Right lung (tissue), 10 donors: ENCODE measurements at places on chromosomes 16 and 17. TPM values are rescaled to one million over a fixed set of nuclear protein-coding genes. Genes with fewer than 3 reads are reported as not detected.

GRCh38 chr17:32268734-32269288, 3.2 kb downstream of the RHBDL3 start:
- DNase-seq, result no peak

GRCh38 chr17:71315568-71315967, 805.3 kb upstream of the SOX9 start:
- DNase-seq, result no peak

CHAD gene
- polyA plus RNA-seq, result 4.8 TPM

GRCh38 chr16:3485821-3486505, 9.3 kb downstream of the C16orf90 start:
- DNase-seq, result no peak

DNA sequence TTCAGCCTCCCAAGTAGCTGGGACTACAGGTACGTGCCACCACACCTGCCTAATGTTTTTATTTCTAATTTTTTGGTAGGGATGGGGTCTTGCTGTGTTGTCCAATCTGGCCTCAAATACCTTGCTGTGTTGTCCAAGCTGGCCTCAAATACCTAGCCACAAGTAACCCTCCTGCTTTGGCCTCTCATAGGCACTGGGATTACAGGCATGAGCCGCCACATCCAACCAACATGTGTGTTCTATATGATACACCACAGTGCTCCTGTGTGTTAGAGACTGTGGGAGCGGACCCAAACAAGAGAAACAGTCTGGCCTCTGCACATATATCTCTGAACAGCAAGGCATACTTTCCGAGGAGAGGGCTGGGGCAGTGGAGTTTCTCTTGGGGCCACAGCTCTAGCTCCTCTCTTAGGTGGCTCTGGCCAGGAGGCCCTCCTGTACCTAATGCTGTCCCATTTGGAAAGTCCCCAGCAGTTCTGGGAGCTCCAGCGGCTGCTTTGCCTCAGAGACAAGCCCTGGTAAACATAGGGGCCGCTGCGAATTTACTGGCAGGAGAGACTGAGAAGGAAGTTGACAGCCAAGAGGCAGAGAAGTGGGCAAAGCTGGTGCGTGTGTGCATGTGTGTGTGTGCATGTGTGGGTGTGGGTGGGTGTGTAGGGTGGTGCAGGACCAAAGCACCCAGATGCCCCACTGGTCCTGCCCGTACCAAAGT, 95.0 kb downstream of the RAB11FIP4 start:
- peak; percentile 27 for DNase-seq

DNA sequence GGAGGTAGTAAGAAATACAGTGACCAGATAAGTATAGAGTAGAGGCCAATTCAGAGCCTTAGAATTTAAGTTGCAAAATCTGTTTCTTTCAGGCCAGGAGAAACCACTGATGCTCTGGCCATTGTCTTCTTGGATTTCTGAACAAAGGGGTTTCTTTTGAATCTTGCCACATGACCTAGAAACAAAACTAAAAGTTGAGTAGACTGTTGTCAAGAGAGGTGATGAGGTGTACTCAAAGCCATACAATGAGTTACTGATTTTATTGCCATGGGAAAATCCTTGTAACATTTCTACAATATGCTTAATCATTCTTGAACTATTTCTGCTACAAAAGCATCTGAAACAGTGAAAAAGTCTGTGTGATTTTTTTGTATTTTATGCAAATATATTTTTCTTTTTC, 881.3 kb downstream of the CDH11 start:
- no peak for DNase-seq

HS3ST3B1 gene
- polyA plus RNA-seq, result 1.8 TPM

HSD11B2 gene
- polyA plus RNA-seq, result 66.9 TPM

ZFP3 gene
- polyA plus RNA-seq, result 8.1 TPM

DNA sequence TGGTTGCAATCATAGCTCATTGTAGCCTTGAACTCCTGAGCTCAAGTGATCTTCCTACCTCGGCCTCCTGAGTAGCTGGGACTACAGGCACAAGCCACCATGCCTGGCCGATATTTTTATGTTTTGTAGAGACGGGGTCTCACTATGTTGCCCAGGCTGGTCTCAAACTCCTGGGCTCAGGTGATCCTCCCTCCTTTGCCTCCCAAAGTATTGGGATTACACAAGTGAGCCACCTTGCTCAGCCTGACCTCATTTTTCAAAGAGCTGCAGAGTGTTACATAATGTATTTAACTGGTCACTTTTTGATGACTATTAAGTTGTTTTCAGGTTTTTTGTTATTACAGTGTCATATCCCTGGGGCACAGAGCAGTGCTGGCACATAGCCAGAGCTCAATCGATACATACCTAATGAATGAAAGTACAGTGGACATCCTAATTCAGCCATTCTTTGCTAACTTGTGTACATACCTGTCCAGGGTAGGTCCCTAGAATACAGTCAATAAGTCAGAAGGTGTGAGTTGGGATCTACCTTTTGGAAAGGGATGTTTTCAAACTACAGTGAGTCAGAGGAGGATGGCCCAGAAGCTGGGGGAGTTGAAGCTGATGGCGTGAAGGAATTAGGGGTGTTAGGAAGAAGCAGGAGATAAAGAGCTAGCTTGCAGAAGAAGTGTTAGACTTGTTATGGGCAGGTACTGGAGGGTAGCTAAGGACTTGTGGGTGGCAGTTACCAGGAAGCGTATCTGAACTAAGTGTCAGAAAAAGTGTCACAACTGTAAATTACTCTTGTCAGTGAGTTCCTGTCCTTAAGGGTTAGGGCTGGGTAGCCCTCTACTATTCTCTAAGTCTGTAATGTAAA, 20.1 kb upstream of the CYLD start:
- no peak for DNase-seq

ZDHHC7 gene
- 68.4 TPM for polyA plus RNA-seq

DNA sequence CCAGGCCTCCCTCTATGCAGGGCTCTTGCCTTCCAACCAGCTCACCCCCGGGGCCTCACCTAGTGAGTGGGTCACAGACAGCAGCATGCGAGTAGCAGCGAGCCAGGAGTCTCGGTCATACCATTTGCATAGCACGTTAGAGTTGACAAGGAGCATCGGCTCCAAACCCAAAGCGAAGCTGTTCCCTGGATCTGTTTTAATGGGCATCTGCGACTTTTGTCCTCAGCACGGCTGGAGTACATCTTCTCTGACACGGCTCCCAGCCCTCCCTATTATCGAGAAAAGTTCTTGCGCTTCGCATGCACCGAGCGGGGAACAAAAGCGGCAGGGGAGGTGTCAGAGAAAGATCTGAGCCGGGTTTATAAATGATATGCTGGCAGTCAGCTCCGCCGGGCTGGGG, 253.3 kb downstream of the MAF start:
- DNase-seq, result no peak

GRCh38 chr16:68041783-68042182, 18.7 kb downstream of the DUS2 start:
- DNase-seq, result no peak

- DNase-seq, result no peak
Measured at GRCh38 chr16:9061358-9061813, 30.1 kb upstream of the HAPSTR1 start.

DNA sequence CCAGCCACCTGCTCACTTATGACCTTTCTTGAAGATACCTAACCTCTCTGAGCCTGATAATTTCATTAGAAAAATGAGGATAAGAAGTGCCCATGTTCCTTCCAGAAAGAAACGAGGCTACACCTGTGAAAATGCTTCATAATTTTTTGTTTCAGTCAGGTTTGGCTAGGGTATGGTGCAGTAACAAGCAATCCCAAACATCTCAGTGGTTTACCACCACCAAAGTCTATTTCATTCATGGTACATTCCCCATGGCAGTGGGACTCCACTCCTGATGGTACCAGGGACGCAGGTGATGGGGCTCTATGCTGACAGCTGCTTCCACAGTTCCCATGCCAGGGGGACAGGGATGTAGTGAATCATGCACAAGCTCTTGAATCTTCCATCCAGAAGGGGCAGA, 147.6 kb upstream of the CES5A start:
- no peak for DNase-seq

CCDC200 gene
- 13.0 TPM for polyA plus RNA-seq

CFAP97D1 gene
- polyA plus RNA-seq, result 0.03 TPM

DNA sequence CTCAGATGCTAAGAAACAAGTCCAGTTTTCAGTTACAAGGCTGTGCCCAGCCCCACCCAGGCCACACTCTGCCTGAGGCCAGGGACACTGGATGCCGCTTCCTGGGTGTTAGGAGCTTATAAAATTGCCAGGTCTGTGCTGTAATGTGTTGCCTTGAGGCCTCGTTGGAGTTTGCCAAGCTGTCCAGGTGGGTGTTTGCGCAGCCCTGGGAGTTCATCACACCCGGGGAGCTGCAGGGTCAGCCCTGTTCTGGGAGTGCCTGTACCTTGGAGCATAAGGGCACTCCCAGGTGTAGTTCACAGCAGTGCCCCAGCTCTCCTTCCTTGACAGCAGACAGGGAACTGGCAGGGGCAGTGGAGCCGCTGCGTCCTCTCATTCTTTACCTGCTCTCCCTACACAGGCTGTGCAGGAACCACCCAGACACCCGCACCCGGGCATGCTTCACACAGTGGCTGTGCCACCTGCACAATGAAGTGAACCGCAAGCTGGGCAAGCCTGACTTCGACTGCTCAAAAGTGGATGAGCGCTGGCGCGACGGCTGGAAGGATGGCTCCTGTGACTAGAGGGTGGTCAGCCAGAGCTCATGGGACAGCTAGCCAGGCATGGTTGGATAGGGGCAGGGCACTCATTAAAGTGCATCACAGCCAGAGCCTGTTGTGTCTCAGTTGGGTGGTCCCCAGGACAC, 1.6 kb downstream of the GFER start:
- DNase-seq, result no peak

MPV17L gene
- 6.7 TPM for polyA plus RNA-seq

DNA sequence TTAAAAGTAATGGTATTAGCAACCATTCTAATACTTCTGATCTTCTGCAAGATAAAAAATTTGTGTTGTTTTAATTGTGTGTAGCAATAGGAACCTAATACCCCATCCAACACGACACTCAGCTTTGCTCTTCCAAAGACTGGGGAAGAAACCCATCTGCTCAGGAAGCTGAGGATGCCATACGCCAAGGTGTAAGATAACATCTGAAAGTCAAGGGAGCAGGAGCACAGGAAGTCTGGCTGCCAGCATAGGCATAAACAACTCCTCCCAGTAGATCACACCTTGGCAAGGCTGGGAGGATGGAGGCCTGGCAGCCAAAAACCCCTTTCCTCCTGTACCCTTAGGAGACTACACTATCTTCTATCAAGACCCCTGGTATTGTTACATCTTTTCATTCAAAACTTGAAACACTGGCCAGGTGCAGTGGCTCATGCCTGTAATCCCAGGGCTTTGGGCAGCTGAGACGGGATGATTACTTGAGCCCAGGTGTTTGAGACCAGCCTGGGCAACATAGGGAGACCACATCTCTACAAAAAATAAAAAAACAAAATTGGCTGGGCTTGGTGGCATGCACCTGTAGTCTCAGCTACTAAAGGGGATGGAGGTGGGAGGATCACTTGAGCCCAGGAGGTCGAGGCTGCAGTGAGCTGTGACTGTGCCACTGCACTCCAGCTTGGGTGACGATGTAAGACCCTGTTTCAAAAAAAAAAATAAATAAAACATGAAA, 5.7 kb upstream of the SPHK1 start:
- no peak for DNase-seq

DNA sequence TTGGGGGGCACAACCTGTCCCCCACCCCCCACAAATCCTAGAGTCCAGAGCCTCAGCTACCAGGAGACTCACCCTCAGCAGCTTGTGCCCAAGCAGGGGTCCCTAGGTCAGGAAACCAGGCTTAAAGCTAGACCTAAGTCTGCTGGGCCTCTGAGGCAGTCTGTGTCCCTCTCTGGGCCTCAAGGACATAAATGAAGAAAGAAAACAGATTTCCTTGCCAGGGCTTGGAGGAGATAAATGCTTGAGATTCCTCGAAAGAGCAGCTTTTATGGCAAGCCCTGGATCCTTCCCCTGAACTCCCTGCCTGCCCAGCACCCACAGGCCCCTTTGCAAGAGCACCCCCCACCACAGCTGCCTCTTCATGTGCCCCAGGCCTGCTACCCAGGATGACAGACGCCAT, 3.3 kb downstream of the SRCIN1 start:
- DNase-seq, result no peak

TSPOAP1 gene
- 46.4 TPM for polyA plus RNA-seq

GRCh38 chr16:23500212-23500861, 10.0 kb downstream of the GGA2 start:
- no peak for DNase-seq

DNA sequence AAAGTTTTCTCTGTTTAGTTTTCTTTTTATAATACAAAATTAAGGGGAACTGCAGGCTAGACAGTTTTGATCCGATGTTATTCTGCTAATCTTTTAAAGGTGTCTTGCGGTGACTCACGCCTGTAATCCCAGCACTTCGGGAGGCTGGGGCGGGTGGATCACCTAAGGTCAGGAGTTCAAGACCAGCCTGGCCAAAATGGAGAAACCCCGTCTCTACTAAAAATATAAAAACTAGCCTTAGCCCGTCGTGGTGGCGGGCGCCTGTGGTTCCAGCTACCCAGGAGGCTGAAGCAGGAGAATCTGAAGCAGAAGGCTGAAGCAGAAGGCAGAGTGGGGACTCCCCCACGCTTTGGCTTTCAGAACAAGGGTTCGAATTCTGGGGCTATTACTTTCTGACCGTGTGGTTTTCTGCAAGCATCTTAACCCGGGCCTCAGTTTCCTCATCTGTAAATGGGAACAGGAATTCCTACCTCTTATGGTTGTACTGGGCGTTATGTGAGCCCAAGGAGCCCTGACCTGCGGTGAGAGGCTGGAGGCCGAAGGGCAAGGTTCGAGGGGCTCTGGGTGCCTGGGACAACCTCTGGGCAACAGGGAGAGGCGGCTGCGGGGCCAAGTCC, 1.2 kb upstream of the KATNB1 start:
- DNase-seq, result no peak

DNA sequence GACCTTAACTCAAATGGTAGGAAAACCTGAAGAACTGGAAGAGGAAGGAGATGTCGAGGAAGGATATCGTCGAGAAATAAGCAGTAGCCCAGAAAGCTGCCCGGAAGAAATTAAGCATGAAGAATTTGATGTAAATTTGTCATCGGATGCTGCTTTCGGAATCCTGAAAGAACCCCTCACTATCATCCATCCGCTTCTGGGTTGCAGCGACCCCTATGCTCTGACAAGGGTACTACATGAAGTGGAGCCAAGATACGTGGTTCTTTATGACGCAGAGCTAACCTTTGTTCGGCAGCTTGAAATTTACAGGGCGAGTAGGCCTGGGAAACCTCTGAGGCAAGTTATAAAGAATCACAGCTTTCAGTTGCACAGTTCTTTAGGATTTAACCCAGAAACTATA, 15.5 kb downstream of the ERCC4 start:
- no peak for DNase-seq

GRCh38 chr17:74744714-74745547, 3.5 kb upstream of the NHERF1 start:
- DNase-seq, result peak; percentile 70

GRCh38 chr16:10511829-10512228, 68.6 kb downstream of the EMP2 start:
- no peak for DNase-seq
